Breast epithelium (tissue), 4 donors: ENCODE measurements at places on chromosomes 5 and 9. TPM values are rescaled to one million over a fixed set of nuclear protein-coding genes. Genes with fewer than 3 reads are reported as not detected.

ANKRD18B gene
- not detected for total RNA-seq

DNA sequence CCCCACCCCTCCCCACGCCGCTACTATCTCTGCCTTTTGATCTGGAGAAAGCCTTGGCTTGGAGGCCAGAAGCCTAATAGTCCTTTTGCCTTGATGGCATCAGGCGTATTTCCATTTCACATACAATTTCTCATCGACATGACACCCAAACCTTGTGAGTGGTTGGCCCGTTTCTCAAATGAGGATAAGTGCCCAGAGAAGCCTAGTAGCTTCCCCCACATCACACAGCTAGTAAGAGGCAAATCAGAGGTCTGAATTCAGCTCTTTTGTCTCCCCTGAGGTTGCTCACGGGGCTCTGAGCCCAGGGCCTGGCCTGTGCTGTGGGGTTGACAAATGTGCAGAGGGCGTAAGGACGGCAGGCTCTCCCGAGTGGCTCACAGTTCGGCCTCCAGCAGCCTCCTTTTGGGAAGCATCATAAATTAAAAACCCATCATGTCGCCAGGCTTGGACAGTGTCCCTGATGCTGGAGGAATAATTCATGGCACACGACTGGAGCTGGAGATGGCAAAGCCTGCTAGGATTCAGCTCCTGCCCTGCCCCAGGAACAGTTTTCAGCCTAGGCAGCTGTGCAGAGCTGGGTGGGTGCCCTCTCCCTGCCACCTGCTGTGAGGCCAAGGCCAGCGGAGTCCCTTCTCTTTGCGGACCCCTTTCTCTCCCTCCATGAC, 263.8 kb downstream of the NSG2 start:
- DNase-seq: no peak

- DNase-seq: peak; percentile 30
These were observed 316.4 kb downstream of the NR3C1 start for GRCh38 chr5:143086908-143087637.

C9orf153 gene
- total RNA-seq: 0.80 TPM

GRCh38 chr5:124419531-124419930, 326.9 kb downstream of the ZNF608 start:
- DNase-seq: no peak

- no peak for DNase-seq
These were observed 112.3 kb downstream of the PCSK1 start for GRCh38 chr5:96320797-96321196.

DNA sequence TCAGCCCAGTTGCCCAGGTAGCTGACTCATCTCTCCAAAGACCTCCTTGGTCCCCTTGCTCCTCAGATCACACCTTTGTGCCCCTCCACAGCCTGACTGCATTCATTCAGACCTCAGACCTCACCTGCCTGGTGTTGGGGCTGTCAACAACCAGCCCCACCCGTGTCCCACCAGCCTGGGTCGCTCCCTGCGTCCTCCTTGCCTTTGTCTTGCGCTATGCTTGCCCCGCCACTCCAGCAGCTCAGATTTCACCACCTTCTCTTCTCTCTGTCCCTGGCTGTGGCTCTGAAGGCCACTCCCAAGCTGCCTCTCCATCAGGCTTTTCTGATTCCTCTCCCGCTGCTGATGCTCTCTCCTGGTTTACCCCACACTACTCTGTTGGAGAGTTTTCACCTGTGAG, 103.5 kb downstream of the MVB12B start:
- no peak for DNase-seq

GRM6 gene
- not detected for total RNA-seq

DNA sequence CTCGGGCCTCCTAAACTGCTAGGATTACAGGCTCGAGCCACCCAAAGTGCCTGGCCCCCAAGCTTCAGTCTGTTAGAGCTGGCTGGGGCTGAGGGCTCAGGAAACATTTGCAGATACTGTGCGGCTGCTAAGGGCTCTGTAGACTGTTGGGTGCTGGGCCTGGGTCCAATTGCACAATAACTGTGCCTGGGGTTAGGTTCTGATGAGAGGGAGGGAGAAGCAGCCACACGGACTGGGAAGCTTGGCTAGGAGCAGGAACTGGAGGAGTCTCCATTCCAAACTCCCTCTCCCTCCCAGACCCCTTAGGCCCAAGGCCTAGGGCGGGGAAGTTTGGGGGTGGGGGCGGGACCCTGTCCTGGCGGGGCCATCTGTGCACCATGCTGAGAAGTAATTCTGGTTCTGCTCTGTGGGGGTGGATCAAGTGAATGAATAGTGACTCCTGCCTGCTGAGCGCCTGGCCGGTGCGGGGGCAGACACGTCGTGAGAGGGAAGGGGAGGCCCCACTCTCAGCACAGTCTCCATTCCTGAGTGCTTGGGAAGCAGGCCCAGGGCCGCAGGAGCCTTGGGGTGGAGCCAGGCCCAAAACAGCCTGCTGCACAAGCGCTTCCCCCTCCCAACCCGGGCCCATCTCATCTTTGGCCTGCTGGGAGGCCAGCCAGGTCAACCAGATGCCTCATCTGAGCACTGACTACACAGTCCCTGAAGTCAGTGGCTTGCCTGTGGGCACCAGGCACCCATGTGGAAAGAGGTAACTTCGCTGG, 1.5 kb downstream of the ASS1 start:
- DNase-seq: peak; percentile 77

DNA sequence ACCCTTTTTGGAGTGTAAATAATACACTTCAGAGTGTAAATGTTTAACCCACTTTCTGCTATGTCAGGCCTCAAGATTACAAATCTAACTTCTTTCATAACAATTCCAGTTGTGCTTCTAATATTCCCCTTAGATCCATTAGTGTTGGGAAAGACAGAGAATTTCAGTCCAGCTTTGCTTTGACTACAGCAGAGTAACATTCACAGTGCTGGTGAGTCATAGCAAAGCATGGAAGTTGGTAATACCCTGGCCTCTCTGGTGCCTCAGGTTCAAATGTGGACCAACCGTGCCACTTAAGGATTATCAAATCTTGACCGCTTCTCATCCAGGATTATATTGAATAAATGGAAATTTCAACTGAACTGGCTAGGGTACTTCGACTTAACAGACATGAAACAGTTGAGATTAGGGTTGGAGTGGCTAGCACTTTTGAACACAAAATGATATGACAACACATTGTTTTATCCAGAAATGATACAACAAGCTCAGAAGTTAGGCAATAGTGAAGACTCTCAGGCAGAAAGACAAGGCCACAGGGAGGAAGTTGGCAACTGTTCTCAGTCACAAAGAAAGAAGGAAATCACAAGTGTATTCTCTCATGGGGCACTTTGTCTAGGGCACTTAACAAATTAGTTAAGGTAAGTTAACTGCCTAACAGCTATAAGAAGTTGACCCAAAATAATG, 24.4 kb upstream of the RASA1 start:
- no peak for DNase-seq

DNA sequence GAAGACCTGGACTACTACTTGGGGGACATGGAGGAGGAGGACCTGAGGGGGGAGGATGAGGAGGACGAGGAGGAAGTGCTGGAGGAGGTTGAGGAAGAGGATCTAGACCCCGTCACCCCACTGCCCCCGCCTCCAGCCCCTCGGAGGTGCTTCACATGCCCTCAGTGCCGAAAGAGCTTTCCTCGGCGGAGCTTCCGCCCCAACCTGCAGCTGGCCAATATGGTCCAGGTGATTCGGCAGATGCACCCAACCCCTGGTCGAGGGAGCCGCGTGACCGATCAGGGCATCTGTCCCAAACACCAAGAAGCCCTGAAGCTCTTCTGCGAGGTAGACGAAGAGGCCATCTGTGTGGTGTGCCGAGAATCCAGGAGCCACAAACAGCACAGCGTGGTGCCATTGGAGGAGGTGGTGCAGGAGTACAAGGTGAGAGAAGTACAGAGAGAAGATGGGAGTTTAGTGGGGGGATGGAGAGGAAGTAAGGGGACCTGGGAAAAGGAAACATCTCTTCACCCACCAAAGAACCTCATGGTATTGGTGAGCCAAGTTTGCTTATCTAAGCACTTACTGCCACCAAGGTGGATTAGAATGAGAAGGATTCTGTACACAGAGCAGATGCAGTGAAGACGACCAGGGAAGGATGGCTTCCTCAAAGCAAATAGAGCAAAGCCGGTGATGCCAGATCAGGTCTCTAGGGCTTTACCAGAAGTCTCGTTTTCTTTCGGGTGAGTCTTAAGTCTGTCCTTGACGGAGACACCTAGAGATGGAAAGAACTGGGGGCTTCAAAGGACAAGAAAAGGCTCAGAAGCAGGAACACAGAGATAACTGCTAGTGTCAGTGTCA, 1.5 kb downstream of the TRIM41 start:
- no peak for DNase-seq

DNA sequence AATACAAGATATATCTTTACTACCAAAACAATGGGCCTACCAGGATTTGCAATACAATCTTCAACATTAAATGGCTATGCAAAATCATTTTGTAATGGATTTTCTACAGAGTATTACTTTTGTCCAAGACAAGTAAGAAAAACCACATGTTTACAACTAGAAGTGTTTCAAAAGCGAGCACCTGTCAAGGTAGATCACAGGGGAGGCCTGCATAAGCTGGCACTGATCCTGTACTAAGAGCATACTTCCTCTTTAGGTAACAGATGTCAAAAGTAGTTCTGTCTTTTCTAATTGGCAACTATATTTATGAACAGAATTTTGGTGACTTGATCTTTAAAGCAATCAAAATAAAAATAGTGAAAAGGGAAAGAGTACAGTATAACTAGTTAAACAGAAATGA, 249.0 kb downstream of the MLLT3 start:
- DNase-seq: no peak

MAP1B gene
- 258 TPM for total RNA-seq

DNA sequence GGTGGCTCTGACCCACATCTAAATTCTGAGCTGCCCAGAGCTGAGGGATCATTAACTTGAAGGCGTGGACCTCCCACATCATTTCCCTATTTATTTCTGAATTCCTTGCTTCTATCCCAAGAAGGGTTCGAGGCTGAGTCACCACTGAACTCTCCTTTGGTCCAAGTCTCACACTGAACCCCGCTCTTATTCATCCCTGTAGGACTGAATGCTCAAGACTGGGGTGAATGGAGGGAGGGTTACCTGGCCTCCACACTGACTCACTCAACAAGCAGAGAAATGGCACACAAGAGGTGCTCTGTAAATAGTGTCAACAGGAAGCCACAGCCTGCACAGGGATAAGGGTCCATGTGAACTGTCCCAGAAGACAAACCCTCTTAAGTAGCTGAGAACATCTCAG, 79.1 kb upstream of the FSTL4 start:
- DNase-seq: no peak

- DNase-seq: no peak
These were observed 99.6 kb downstream of the BASP1 start for GRCh38 chr5:17316970-17317459.

- no peak for DNase-seq
These were observed 27.0 kb downstream of the CEL start for GRCh38 chr9:133088756-133089155.

CSF1R gene
- total RNA-seq: 79.0 TPM

LTC4S gene
- 8.8 TPM for total RNA-seq

DNA sequence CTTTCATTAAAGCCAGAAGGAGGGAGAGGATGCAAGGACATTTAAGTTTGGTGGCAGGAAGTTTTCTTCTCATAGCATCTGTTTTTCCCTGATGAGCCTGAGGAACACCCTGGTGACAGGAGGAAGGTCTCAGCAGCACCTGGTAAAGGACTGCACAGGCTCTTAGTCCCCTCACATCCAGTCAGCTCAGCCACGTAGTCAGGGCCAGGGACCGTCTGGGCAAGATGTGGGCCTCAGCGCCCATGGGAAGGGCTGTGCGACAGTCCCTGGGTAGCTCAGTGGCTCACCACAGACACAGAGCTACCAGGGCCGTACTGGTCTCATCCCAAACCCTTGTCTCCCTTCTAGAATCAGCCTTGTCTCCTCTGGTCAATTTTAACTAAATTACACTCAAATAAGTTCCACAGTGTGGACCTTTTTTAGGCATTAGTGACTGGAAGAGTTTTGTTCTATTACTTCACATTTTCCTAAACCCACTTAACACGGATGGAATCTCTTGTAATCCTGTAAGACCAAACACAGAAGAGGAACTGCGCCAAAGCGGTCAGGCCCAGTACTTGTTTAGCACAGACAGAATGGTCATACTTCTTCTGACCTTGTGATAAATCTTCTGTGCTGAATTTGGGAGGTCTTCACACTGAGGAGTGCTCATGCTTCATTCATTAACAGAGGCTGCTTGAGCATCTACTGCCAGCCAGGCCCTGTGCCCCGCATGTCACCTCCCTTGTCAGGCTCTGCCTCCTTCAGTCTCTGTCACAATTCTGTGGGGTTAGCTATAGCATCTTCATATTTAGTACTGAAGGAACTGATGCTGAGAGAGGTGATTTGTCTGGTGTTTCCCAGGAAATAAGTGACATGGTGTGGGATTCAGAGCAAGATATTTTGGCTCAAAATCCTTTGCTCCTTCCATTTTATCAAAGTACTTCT, 91.4 kb downstream of the ANGPTL2 start:
- DNase-seq: no peak

CCL27 gene
- not detected for total RNA-seq

DNA sequence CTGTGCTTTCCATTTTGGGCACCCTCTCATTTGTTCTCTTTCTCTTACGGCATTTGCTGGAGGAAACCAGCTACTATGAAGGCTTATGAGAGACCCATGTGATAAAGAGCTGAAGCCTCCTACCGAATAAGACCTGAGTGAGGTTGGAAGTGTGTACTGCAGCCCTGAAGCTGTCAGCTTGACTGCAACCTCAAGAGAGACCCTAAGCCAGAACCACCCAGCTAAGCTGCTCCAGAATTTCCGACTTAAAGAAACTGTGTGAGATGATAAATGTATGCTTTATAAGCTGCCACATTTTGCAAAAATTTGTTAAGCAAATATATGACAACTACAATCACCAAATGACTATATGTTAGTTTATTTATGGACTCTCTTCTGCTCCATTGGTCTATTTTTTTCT, 151.7 kb upstream of the PTPRD start:
- no peak for DNase-seq

DNA sequence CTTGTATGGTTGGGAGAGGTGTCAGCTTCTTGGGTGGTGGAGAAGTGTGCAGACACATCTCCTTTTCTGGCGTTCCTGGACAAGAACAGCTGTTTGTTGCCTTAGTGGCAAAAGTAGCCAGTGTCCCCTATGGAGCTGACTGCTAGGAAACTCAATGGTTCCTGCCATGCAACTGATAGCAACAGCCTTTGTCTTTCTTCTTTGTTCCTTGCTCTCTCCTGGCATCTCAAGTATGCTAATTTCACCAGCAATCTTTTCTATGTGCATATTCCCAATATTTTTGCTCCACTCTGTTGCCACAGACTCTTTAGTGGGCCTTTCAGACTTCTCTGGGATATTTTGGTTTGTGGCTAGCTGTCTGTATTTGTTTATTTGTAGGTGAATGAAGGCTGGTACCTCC, 36.7 kb downstream of the FBXO4 start:
- no peak for DNase-seq

- DNase-seq: no peak
These were observed 261.1 kb upstream of the IRX4 start for GRCh38 chr5:2143646-2144353.

SPATA6L gene
- total RNA-seq: 1.4 TPM

DNA sequence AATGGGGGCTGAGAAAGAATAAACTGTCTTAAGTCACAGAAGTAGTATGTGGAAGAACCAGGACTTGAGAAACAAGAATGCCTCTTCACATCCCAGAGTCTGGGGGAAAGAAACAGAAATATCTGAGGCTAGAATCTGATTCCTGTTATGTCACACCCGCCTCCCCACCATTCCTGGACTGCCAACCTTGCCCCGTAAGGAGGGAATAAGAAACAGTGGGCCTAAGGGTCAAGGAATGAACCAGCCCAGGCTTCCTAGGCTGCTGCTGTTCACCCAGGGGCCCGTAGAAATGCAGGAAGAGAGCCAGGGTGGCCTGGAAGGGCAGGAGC, 4.3 kb downstream of the PCDH1 start:
- DNase-seq: no peak

SAPCD2 gene
- total RNA-seq: 2.9 TPM
